Cerebellum (tissue), 4 donors: ENCODE measurements at places on chromosomes 4 and X.

DNA sequence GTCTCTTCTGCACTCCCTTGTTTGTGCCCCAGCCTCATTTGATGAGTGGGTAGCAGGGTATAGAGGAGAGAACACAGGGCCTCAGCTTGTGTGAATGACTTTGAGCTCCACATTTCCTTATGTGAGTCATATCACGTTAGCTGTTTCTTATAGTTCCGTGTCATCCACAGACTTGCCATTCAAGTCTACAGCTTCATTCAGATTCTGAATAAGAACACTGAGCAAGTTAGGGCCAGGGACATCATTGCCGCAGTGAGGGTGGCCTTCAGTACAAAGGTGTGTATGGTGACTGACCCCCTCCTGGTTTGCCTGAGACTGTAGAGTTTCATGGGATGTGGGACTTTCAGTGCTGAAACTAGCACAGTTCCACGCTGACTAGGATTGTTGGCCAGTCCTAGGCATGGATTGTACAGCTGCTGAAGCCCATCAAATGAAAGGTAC lies 23.6 kb downstream of the KLF3 start:
- no peak for DNase-seq

DNA sequence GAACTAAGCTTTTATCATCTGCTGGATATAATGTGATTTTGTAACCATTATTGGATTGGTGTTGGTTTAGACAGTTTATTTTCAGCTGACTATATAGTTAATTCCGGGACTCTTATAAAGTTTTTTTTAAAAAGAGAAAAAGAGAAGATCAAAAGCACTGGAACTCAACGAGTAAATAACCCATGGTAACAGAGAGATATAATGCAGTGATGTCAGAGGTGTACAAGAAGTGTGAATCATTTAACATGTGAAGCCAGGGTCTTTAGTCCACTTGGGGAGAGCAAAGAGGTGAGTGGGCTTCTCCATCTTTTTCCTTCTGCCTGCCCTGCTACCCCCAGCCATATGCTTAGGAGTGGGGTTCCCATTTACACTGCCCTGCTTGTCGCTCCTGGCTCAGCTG lies 3.2 kb downstream of the TMEM165 start:
- no peak for DNase-seq

DNA sequence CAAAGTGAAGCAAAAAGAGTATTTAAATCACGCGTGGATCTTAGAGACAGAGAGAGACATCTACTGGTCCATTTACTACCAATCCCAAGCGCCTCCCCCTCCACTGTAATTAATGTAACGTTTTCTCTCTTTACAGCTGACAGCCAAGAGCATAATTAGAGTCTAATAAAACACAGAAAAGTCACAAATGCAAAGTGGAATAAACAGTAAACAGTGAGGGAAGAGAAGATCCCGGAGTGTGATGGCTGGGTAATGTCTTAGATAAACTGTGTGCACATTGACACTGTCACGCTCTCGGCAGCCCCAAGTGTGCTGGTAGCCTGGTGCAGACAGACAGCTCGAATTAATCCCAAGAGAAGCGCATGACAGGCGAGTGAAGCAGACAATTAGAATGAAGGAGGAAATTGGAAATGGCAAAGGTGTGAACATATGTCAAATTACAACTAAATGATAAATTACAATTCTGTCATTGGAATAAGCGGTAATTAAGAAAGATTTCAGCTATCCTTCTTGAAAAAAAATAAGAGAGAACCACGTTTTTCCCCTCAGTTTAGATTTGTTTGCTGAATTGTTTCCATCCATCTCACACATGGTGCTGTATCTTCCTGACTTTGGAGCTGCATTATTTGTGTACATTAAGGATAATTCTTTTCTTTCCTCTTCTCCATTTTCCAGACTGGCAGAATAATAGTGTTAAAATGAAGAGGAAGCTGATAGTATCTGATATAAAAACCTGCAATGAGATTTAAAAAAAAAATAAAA lies 100.1 kb downstream of the CXXC4 start:
- DNase-seq = no peak

DNA sequence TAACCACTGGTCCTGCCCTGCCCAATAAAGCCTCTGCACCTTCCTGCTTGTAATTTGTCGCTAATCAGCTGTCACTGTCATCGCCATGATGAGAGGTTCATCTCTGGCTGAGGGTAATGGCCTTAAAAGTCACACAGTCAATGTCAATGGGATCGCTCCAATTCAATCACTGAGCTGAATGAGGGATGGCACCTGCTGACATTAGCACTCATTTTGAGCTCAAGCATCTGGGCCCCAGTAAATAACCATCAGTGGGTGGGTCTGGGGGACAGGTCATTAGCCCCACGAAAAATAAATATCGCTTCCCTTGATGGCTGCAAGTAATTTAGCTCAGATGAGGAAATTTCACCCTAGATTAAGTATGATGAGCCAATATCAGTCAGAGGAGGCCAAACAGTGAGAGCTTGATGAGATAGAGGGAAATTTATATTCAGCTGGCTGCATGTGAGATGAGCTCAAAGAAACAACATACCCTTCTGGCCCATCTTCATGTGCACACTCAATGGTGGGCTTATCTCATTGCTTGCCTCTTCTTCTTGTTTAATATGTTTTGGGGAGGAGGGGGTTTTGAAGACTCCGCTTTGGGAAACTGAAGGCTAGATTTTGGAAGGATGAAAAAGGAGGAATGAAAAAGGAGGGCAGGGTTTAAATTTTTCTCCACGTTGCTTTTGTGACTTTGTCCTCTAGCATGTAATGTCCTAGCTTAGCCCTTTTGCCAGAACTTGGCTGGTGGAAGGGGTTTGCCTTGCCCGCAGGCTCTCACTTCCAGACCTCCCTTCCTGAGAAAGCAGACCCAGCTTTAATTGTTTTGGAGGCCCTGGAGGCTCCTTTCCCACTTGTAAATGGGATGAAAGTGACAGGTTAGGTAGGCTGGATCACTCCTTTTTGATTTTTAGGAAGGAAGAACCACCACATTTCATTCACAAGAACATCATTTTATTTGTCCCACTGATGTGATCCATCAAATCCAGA lies 84.8 kb upstream of the PAQR3 start:
- no peak for DNase-seq

DNA sequence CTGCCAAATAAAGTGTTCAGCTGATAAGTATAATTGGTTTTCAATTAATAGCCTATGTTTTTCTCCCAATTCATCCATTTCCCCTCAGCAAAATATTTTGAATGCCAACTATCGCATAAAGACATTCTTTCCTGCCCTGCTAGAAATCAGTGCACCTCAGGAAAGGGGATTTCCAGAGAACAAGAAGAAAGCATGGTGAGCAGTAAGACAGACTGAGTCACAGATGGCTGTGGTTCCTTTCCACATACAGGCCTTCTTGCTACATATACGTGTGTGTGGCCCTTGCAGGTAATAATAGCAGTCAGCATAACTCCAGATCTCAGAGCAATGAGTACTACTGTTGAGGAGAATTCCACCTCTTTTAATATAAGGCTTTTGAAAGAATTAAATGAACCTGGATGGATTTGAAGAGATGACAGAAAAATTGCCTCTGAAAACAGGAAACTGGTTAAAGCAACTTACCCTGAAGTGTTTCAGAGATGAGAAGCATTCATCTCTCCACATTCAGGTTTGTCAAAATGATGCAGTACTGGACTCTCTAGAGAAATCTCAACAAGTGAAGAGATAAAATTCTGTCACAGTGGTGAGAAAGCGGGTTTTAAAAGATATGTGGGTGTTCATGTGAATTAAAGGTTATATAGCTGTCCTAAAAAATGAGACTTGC lies 13.6 kb downstream of the GASK1B start:
- DNase-seq = no peak
